Kidney (tissue), 22 donors: ENCODE measurements at places on chromosomes 3 and 15.

- DNase-seq: no peak
Measured at GRCh38 chr3:118791246-118791645, 243.4 kb downstream of the IGSF11 start.

- DNase-seq: peak; percentile 18
Measured at GRCh38 chr3:82940124-82940523, 1178.7 kb upstream of the GBE1 start.

GRCh38 chr3:117871934-117872333 lies 1162.4 kb downstream of the TUSC7 start:
- no peak for DNase-seq

DNA sequence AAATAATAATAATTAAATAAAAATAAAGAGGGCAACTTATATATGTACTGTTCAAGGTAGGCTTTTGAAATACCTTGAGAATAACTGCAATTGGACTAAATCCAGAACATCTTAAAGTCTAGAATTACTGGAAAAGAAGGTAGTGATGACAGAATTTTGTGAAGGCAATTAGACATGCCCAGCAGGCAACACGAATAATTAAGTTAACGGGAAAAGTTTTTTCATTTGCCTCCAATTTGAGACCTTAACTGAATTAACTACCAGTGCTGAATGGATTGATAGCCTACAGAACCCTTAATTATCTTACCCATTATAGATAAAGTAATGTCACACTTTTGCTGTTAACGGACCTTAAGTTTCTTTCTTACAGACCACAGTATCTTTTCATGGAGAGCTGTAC lies 13.3 kb downstream of the COX5A start:
- DNase-seq: no peak
